COR-L47 (cell line): ENCODE measurements at places on chromosomes 5 and 9.

- DNase-seq, result no peak
Observed at GRCh38 chr9:89460551-89460950, 37.4 kb downstream of the SEMA4D start.

- DNase-seq, result no peak
Observed at GRCh38 chr5:119355685-119356611, at the start of gene TNFAIP8. Gene TNFAIP8, plus strand, starts transcription at chr5:119356019. Its CDS starts 72 bp downstream, at chr5:119356091.

GRCh38 chr9:93677641-93678136 lies 101.3 kb downstream of the PHF2 start:
- no peak for DNase-seq

DNA sequence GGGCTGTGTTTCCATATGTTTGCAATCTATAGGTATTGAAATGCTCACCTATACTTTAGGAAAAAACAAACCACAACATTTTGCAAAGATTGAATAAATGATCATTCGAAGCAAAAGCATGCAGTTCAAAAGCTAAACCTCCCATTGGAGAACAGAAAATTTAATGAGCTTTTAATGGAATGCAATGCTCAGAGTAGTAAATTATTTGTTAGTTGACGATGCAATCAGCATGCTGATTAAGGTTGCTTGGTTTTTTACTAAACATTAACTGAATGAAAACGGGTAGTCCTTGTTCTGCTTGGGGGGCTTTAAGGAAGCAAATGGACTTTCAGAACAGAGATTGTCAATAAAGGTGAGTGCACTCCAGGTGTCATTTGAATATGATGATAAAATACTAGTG lies 123.3 kb upstream of the TMEM161B start:
- DNase-seq, result no peak

DNA sequence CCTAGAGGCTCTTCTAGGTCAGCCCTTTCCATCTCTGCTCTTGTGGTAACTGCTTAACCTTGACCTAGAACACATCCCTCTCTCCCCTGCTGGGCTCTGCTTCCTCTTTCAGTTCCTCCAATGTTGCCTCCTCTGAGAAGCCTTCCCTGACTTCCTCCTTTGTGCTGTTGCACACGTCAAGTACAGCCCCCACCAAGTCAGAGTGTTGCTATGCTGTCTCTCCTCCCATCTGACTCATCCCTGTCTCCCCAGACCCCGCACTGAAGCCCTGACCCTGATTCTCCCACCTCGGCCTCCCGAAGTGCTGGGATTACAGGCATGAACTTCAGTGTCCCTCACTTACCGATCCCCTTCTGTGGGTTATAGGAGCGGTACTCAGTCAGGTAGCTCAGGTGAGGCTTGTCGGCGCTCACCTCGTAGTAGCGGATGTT lies 10.4 kb upstream of the TRIM14 start:
- DNase-seq, result no peak

- DNase-seq, result no peak
Observed at GRCh38 chr9:87535817-87536539, 38.3 kb downstream of the DAPK1 start.
